ENCODE measurements at places on chromosomes 5 and 9.

GRCh38 chr9:137694962-137695875 is 76.4 kb downstream of the EHMT1 start:
- DNase-seq = no peak

- DNase-seq = no peak
Observed at GRCh38 chr9:126615791-126616447, 2.2 kb downstream of the LMX1B start.

DNA sequence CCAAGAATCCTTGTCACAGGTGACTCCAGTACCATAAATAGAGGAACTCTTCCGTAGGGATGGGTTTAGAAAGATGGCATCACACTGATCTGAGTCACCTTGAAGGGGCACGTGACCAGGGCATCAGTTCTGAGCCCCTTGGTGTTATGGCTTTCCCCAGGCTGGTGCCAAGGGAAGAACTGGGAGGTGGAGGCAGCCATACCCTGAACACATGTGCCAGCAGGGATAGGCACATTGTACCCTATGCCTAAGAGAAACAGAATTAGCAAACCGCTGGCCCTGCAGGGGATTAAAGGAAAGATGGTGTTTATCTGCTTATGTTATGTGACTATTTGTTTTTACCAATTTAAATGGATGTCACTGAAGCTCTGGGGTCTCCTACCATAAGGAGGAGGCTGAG is 196.2 kb downstream of the RGS3 start:
- DNase-seq = no peak

GRCh38 chr5:86917117-86917579 is 299.4 kb downstream of the COX7C start:
- no peak for DNase-seq
